ENCODE measurements at places on chromosomes 6 and 20.

- no peak for DNase-seq
Measured at GRCh38 chr6:117264369-117264691, 1.0 kb upstream of the VGLL2 start.

GRCh38 chr20:46688151-46689081 lies 828 bp downstream of the TP53RK start:
- DNase-seq, result no peak

DNA sequence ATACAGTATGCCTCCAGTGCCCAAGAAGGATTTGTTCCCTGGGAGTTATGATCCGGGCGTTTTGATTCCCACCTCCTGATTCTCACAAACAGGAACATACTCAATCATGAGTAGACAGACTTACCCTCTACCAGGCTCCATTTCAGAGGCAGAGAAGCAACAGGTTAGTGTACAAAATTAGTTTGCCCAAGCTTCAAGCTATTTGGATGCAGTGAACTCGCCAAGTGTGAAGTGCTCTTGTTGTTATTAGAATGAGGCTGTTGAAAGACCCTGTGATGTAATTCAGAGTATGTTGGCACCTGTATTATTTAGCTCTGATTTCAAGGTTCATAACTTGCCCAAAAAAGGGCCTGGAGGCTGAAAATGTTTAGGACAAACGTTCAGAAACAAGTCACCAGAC lies 247.0 kb downstream of the PHACTR1 start:
- no peak for DNase-seq

- peak; percentile 5 for DNase-seq
Measured at GRCh38 chr6:788058-788457, 95.1 kb upstream of the EXOC2 start.

GRCh38 chr20:15584507-15584906 lies 988.7 kb downstream of the KIF16B start:
- no peak for DNase-seq

GRCh38 chr6:169051371-169051770 lies 202.3 kb downstream of the THBS2 start:
- no peak for DNase-seq

GRCh38 chr6:119079283-119079809 lies 882 bp upstream of the FAM184A start:
- DNase-seq, result no peak

- DNase-seq, result no peak
Measured at GRCh38 chr6:98308564-98308963, 525.8 kb upstream of the POU3F2 start.

DNA sequence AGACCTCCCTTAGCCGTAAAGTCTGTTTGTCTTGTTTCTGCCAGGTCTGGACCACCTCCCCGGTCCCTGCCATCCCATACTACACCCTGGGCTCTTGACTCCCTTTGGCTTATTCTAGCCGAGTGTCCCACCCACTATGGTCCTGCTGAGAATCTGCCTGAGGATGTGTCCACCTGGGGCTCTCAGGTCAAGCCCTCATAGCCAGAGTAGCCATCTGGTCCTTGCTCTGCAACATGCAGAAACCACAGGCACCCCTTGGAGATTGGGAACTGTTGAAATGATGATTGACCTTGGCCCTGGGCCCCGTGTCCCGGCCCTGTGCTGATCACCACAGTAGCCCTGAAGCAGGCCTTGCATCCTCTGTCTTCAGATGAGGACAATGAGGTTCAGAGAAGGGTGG lies 44.0 kb downstream of the VSTM2L start:
- no peak for DNase-seq

DNA sequence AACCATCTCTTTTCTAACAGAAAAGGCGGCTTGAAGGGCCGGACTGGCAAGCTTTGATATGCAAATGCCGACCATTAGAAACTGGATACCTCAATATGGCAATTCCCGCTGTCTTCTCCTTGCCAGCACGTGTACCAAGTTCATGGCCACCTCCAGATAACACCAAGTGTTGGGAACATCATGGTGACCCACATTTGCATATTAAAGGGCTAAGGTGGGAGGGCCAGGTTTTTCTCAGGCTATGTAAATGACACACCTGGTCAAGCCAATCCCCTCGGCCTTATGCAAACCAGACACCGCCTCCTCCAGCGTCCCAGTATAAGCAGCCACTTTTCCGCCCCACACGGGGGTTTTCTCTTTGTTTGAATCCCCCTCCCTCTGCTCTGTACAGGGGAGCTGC lies 110.7 kb downstream of the DACT2 start:
- no peak for DNase-seq

Data from HL-60 (cell line).